ENCODE measurements at places on chromosomes 3 and 15.

- no peak for DNase-seq
These were observed 59.2 kb downstream of the CDIN1 start for GRCh38 chr15:36638671-36639070.

DNA sequence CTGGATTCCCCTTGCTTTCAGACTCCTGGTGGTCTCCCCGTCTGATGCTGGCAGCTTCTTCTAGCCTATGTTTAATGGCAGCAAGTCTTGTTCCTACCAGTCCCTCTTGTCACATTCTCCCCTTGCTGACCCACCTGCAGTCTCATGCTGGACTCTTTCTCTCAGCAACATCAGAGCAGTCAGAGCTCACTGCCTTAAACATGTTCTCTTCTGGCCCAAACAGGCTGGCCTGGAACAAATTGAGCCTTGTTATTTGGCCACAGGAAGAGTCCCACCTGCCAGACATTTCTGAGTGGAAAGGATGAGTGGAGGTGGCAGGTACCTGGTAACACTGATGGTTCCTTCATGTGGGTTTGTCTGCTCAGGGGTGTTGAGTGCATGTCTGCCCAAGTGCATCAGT is 59.2 kb upstream of the APEH start:
- no peak for DNase-seq

DNA sequence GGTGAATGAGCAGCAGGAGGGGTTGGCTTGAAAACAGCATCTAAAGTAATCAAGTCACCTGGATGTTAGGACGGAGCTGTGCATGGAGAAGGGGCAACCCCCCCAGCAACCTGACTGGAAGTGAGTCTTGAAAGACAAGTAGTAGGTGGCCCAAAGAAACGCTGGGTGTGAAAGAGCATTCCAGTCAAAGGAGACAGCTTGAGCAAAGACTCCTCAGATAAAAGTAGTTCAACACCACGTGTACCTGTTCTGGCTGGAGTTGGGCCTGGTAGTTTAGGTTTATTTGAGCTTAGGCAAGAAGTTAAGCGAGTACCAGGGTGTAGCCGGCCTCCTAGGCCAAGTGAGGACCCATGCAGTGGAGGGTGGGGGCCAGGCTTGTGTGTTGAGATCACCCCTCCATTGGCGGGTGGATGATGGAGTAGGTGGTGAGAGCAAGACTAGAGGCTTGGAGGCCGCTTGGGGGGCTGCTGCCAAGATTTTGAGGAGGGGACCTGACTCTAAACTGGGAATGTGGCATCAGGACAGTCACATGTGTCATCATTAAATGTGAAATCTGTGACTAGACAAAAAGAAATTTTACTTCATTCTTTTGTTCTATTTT is 61.3 kb downstream of the ABHD2 start:
- DNase-seq = no peak

GRCh38 chr15:63372018-63372705 is 9.5 kb downstream of the CA12 start:
- DNase-seq = peak; percentile 12

Measured in stimulated activated naive CD4-positive, alpha-beta T cell treated with Interleukin-2 at 50 U/mL for 16 hours (primary cell).